CD4-positive, alpha-beta T cell treated with Interleukin-12 subunit alpha and Interleukin-12 subunit beta, for 1 hour (primary cell): ENCODE measurements at places on chromosomes 6 and 20.
A peak's percentile ranks its signal among the peaks of the same experiment; 100 is the strongest.

DNA sequence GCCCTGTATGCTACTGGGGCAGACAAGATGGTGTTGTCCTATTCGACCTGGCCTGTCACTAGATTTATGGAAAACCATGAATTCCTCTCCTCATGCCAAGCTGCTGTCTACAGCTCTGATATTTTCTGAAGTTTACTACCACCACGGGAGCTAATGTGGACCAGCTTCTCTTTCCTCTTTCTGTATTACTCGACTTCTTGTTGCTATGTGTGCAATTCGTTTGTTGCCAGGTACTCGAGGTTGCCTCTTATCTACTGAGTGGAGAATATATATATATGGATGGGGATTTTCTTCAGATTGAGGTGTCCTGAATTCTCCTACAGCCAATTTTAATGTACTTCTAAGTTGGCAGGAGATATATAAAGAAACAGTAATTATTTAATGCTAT is 34.7 kb downstream of the MAN1A1 start:
- DNase-seq, result peak; percentile 29

- DNase-seq, result peak; percentile 23
Measured at GRCh38 chr6:100116411-100117194, 122.6 kb upstream of the MCHR2 start.

DNA sequence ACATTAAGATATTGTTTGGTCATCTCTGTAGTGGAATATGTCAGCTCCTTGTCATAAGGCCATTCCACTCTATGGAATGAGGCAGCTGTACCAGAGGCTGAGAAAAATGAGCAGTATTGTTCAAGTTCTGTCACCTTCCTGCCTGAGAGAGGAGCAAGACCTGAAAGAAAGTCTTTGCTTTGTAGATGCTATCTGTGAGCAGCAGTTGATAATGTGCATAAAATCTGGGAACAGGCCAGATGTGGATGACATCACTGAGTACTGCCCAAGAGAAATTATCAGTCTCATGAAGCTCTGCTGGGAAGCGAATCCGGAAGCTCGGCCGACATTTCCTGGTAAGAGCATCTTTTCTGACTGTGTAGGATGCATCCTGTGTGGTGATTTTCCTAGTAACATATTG is 16.8 kb downstream of the RIPK1 start:
- no peak for DNase-seq

GRCh38 chr6:36938536-36938935 is 16.0 kb upstream of the PI16 start:
- DNase-seq, result no peak

DNA sequence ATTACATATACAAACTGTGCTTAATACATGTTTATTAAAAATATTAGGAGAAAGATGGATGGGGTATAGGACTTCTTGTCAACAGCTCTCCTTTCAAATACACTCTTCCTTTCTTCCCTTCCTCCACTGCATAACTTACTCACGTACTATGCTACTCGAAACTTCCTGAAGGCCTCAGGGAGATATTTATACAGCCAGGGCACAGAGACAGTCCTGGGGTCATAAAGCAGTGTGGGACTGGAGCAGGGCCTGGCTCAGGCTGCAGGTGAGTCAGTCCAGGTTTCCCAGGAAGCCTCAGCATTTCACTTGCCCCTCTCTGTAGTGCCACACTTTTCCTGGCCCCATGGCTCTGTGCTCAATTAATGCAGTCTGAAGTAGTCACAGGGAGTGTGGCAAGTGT is 157.0 kb downstream of the UBE3D start:
- DNase-seq, result no peak

- DNase-seq, result no peak
Measured at GRCh38 chr6:163983679-163984078, 569.2 kb downstream of the QKI start.

- DNase-seq, result no peak
Measured at GRCh38 chr6:73362869-73363536, 545 bp downstream of the KHDC3L start.

DNA sequence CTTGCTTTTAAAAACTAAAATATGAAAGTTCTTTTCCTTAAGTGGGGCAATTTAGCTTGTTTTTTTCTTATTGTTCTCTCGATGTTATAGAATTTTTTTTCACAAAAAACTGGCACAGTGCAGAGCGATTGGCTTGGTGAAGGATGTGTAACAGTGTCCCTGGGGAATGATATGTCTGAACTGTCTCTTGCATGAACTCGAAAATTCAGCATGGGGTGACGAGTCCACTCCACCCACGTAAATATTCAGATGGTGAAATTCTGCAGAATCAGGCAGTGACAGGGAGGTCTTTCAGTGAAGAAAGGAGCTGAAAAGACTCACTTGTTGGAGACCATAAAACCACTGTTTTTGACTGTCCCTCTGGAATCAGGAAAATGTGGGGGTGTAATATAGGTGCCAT is 505.3 kb downstream of the MMUT start:
- DNase-seq, result no peak

DNA sequence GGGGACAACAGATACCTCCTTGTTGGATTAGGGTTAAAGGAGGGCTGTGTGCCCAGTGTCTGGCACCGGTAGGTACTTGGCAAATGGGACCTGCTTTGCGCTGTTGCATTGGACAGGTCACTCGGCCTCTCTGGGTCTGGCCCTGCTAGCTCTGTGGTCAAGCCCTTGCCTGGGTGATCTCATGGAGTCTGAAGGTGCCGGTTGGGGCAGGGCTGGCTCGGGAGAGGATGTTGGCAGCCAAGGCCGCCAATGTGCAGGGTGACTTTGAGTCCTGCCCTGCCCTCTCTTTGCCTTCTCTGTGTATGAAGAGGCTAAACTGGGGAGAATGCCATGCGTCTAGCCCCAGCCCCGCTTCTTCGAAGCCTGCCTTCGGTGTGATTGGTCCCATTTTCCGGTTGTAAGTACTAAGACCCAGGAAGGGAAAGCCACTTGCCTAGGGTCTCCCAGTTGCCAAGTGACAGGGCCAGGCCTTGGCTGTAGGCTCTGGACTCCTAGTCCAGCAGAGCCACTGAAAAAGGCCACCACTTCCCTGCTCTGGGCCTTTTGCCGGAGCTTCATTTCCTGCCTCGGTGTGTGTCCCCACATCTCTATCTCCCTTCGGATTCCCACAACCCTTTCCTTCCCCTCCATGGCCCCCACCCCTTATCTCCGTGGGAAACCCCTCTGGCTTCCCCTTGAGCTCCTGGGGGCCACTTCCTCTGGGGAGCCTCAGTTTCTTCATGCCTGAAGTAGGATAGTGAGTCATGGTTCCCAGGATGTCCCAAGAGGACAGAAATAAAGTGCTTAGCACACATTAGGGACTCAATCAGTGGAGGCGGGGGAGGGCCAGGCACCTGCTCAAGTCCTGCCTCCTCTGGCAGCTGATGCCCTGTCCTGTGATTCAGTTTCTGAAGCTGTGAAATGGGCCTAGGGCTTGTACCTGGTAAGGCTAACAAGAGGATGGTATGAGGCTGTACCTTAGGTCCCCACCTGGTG is 3.9 kb downstream of the SRC start:
- DNase-seq, result no peak

- no peak for DNase-seq
Measured at GRCh38 chr6:29597184-29597583, 12.3 kb downstream of the OR2H2 start.

DNA sequence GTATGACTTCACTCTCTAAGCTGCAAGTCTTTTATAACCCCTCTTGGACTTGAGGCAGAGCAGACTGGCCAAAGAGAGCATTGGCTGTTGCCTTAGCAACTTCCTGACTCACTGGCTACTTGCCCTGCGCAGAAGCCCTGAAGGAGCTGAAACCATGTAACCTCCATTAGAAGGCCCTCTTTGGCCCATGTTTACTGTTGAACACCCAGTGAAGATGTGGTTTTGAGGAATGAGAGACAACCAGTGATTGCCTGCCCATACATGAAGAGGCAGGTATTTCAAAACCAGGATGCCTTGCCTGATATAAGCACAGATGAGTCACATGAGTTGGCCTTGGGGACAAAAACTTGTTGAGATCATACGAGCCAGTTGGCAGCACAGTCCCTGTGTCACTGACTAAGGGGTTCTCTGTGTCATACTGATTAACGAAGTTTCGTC is 182.5 kb downstream of the EDN1 start:
- no peak for DNase-seq

DNA sequence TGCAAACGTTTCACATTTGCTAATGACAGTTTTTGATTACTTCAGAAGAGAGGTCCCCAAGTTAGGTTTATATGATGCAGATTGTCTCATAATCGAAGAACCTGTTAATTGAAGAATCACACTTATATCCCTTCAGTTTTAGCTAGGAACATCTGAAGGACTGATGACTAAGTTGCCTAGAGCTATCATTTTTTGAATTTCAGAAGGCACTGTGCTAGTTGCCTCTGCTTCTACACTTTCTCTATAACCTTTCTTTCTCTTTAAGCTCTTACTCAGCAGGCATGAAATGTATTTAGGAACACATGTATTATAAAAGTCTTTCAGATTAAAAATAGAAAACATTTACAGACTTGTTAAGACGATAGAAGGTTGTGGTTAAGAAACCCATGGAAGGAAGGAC is 14.4 kb upstream of the GJE1 start:
- no peak for DNase-seq

- DNase-seq, result no peak
Measured at GRCh38 chr6:107185391-107185970, 70.2 kb upstream of the BEND3 start.

DNA sequence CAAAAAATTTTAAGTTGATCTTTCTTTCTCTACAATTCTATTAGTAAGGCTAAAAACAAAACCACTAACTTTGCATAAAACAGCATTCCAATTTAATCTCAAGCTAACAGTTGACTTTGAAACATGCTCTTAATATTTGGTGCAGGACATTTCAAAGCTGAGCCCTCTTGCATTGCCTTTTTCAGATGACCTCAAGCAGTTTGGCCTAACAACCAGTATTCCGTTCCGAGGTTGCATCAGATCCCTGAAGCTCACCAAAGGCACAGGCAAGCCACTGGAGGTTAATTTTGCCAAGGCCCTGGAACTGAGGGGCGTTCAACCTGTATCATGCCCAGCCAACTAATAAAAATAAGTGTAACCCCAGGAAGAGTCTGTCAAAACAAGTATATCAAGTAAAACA is 194.0 kb downstream of the ARHGAP18 start:
- no peak for DNase-seq

DNA sequence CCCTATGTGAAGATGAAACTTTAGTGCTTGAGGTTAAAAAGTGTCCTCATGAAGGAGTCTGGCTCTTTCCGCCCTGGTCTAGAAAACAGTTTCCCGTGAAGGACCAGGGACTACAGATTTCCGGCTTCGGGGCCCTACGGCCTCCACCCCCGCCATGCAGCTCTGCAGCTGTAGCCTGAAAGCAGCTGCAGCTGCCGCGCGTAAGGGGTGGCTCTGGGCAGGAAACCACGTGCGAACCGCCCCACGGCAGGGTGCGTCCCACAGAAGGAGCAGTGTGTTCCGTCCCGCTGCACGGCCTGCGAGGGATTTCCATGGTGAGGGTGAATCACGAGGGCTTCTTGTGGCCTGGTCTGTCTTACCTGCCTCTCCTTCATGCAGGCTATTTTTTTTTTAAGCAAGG is 117.0 kb downstream of the ERMARD start:
- peak; percentile 50 for DNase-seq

- DNase-seq, result no peak
Measured at GRCh38 chr6:31125162-31125561, 4.9 kb upstream of the CDSN start.

DNA sequence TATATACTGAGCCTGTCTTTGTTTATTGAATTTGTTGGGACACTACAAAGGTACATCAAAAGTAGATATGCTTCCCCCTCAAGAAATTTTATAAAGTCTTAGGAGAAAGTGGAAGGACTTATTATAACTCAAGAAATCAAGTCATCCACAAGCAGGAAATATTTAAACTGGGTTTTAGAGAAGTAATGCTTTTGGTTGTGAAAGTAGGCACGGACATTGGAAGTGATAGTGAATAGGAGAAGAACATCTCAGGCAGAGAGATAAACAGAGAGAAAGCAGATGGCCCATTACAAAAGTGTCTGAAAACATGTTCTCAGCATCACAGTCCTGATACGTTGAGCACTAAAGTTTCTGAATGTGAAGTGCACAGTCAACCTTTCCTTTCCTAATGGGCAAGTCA is 415.6 kb upstream of the RNF217 start:
- DNase-seq, result no peak

DNA sequence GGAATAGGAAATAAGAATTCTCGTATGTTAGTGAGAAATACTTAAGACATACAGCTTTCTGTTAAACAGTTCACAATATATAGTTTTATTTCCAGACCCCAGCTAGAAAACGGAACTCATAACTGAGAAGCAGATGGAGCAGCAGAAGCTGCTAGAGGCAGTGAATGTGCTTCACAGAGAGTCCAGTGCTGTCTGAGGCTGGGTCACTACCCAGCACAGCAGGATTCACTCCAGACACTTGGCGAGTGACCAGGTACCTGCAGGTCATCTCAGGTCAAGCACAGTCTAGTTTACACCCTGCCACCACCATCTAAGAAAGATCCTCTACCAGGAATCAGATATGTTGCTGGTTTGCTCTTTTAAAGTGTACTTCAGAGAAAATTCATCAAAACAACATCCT is 243.1 kb upstream of the RAB32 start:
- no peak for DNase-seq

DNA sequence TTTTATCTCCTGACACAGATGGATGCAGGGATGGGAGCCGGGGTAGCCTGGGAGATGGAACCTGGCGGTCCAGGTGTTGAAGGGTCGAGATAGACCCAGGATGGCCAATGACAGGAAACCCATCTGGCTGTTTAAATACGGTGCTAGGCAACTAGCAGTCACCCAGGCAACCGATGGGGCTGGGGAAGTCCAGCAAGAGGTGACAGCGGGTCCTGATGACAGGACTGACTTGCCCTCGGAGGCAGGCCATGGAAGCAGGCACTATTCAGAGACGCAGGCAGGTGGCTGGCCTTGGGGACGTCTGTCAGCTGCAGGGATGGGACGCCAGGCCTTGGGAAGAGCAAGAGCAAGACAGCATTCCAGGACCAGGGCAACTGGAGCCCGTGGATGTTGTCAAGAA is 135.4 kb upstream of the RALGAPA2 start:
- DNase-seq, result no peak

GRCh38 chr6:25053875-25054371 is 118.2 kb upstream of the RIPOR2 start:
- peak; percentile 60 for DNase-seq

GRCh38 chr6:79201143-79201542 is 33.3 kb downstream of the HMGN3 start:
- DNase-seq, result no peak

- DNase-seq, result no peak
Measured at GRCh38 chr6:10305790-10306415, 109.0 kb downstream of the TFAP2A start.

DNA sequence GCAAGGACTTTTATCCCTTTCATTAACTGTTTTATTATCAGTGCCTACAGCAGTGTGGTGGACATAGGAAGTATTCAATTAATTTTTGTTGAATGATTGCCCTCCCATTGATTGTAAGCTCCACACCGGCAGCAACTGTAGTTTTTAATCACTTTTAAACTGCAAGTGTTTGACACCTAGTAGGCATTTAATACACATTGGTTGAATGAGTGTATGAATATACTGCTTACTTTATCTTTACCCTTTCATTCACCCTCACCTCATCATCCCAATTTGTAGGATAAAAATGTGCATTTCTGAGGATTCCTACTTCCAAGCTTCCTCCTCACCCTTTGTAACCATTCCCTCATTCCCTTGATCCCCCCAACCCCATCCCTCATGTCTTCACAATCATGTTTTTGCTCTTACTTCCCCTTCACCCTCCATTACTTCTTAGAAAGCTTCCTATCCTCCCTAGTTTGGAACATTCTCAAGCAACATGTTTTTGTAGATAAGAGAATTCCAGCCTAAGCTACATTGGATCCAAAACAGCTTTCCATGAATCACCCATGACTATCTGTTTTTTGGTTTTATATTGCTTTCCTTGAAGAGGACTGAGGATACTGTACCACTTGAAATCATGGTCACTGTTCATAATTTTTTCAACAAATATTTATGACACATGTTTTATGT is 955 bp upstream of the SLC26A8 start:
- DNase-seq, result no peak
